ENCODE measurements at places on chromosomes 2 and 18.

DNA sequence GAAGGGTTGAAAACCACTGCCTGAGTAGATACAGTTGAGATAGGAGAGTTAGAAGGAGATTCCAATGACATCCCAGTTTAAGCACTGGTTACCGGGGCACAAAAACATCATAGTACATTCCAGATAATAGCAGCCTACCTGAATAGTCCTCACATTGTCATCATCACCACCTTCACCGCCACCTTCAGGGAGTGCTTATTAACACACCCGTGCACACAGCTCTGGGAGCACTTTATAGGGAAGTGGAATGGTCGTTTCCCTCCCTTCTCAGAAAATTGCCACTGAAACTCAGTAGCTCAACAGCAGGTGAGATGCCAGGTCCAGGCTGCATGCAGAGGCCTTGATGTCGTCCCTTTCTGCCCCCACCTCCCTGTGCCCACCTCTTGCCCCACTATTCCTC lies 8.2 kb downstream of the SERPINB7 start:
- DNase-seq = no peak

DNA sequence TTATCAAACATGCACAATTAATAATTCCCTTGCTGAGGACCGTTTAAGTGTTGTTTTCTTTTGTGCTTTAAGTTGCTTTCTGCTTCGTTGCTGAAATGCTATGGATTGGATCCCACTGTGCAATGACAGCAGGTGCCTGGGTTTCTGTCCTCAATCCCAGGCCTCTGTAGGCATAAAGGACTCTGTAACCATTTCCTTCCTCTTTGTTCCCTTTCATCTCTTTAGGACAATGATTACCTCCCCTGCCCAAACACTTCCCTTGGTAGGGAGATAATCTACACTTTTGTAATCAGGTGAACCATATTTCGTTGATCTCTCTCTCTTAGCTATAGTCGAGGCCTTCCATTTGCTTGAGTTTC lies 58.6 kb upstream of the LYPD6B start:
- no peak for DNase-seq

- DNase-seq = no peak
Measured at GRCh38 chr2:236639461-236640235, 70.0 kb downstream of the ACKR3 start.

- no peak for DNase-seq
Measured at GRCh38 chr18:2656237-2656980, 883 bp downstream of the SMCHD1 start.

Data from spinal cord (tissue), 10 donors.